ENCODE measurements at places on chromosomes 2 and 18.

- no peak for DNase-seq
These were observed 46.7 kb downstream of the GLS start for GRCh38 chr2:190927301-190927700.

- no peak for DNase-seq
These were observed 285.4 kb downstream of the BCL11A start for GRCh38 chr2:60268032-60268431.

- DNase-seq = no peak
These were observed 276.3 kb downstream of the RND3 start for GRCh38 chr2:150211164-150211631.

GRCh38 chr2:228768818-228769217 is 502.3 kb downstream of the PID1 start:
- DNase-seq = no peak

DNA sequence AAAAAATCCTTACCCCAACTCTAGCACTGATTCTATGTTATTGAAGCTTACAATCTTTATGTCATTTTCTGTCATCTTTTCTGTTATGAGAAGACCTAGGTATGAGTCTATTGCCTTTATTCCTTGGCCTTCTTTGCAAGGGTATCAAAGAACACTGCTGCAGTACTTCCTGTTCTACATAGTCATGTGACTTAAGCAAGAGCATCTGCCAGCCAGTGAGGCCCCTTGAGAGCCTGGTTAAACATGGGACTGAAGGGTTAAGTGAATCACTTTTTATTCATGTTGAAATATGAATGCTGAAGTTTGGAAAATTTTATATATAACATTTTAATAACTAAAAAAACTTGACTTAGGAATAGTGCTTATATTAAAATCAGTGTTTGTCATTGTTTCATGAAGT is 844 bp upstream of the CPS1 start:
- DNase-seq = no peak

DNA sequence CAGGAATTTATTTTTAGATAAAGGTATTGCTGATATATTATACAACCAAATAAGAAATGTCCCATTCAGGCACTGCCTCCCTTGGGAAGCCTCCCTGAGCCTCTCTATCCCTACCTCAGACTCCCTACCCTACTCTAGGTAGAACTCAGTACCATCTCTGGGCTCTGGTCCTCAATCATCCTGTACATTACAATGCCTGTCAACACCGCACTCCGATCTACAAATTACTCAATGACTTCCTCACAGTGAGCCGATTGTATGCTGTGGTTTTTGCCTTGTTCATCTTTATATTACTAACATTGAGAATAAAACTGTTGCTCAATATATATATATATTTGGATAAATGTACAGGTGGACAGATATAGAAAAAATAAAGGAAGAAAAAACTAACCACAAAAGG is 207.5 kb downstream of the STK39 start:
- DNase-seq = no peak

DNA sequence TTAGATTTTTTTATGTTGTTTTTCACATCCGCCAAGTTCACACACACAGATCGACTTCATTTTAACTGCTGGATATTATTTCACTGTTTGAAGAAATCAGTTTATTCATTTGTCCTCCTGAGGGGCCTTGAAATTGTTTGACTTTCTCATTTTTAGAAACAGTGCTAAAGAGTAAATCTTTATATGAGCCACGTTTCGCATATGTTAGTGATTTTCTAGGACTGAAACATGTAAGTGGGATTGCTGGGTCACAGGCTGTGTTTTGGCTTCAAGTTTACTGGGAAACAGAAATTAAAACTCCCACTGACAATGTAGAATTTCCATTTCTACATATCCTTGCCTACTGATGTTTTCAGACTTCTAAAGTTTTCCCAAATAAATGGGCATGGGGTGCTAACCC is 363.8 kb downstream of the NCKAP5 start:
- DNase-seq = no peak

DNA sequence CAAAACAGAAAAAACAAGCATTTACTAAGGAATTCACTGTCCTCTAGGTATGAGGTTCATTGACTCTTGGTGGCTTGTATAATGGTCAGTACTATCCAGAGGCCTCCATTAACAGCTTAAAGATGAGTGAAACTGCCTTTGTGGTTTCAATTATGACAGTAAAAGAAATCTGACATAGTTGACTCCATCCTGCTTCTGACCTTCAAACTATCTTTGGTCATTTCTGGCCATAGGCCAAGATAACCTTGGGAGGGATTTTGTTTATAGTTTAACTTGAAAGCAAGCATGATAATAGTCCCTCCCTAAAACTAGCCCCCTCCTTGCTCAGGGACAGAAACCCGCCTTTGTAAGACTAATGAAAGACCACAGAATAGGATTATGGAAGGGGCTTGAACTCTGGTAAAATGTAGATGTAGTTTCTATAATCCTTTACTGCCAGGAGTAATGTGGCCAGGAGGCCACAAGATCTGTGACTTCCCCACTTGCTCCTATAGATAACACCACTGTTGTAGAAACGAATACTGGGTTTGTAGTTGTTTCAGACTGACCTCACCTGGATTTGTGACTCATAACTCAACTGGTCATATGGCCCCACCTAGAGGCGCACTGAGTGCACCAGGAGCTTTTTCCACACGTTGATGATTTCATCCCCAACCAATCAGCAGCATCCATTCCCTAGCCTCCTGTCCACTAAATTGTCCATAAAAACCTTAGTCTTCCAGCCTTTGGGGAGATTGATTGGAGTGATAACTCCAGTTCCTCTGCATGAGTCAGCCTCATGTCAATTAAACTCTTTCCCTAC is 8.6 kb upstream of the PLEKHM3 start:
- DNase-seq = no peak

DNA sequence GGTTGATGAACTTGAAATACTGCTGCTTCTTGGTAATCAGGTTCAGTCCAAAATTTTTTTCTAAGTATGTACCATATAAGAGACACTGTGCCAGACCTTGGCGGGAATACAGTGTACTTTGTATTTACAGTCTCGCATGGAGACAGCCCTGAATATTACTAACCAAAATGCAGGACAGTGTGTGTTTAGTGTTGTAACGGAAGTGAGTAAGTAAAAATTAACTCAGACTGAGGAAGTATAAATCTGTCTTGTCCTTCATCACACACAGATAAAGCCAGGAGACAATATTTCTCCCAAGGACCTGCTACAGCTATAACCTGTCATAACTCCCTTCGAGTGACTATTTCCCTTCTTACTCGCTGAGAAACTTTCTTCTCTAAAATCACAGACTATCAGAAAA is 76.9 kb downstream of the ACTR3 start:
- DNase-seq = no peak

GRCh38 chr2:10478916-10479315 is 30.8 kb upstream of the ODC1 start:
- DNase-seq = no peak

Measured in stimulated activated CD8-positive, alpha-beta memory T cell treated with anti-CD3 and anti-CD28 coated beads, Interleukin-15, amount 100 ng/mL, for 48 hours (primary cell).